ENCODE measurements at places on chromosomes 5 and 9.

GRCh38 chr5:175579742-175580432, 78.0 kb upstream of the HRH2 start:
- H3K27me3 ChIP-seq = no peaks in the 10 kb centered on the region
- H3K4me3 ChIP-seq = no peak overlapping the region
- H3K36me3 ChIP-seq = no peaks in the 10 kb centered on the region

GRCh38 chr9:77663754-77664153, 15.6 kb upstream of the GNA14 start:
- H3K4me1 ChIP-seq = no peaks in the 10 kb centered on the region
- no peak for DNase-seq

DNA sequence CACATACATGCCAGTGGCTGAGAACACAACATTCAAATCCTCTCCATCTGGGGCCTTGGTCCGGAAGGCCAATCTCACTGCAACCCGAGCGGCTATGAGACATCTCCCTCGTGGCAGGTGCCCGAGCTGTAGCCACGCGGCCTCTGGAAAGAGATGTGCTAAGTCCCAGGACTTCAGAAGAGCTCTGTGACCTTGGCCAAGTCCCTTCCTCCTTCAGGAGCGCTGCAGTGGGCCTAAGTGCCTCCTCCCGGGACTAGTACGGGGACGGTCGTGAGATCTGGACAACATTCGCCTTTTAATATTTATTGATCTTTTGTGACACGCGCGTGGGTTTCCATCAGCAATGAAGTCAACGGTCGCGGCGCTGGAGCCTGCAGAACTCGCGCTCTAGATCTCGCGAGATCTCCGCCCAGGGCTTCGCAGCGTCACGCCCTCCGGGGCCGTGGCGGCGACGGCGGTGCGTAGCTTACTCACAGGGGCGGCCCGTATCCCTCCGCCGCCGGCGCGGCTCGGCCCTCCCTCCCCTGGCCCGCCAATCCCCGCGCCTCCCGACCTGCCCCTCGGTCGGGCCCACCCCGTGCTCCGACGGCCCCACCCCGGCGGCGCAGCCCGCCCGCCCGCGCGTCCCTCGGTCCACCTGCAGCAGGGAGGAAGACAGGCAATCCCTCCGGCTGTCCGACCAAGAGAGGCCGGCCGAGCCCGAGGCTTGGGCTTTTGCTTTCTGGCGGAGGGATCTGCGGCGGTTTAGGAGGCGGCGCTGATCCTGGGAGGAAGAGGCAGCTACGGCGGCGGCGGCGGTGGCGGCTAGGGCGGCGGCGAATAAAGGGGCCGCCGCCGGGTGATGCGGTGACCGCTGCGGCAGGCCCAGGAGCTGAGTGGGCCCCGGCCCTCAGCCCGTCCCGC, at the start of gene UBE2D2:
TSS of gene UBE2D2 (plus strand) at position 588 of the 903 bp plus-strand sequence. CDS start 453 bp downstream, outside the sequence.
- peaks cover 2% of the 10 kb centered on the region for H3K36me3 ChIP-seq
- DNase-seq = peak; percentile 96
- H3K27me3 ChIP-seq = no peaks in the 10 kb centered on the region
- H3K27ac ChIP-seq = peak within 1 kb of the TSS; percentile 96
- H3K4me1 ChIP-seq = peaks cover 5% of the 10 kb centered on the region
- peak within 1 kb of the TSS; percentile 75 for H3K4me3 ChIP-seq

DNA sequence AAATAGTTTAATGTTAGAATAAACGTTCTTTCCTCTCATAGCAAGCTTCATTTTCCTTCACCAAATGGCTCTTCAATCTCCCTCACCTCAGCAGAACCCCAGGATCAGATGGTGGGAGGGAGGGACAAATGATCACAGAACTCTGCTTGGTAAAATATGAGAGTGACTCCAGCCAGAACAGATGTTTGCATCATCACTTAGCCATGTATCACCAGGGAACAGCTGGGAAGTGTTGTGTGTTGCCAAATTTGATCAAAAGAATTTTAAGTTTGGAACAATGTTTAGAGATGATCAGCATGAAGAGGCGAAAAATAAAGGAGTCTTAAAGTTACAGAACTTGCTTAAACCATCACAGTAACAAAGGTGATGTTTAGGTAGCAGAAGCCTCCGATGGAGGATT, 115.7 kb downstream of the FRMD3 start:
- H3K36me3 ChIP-seq = no peaks in the 10 kb centered on the region
- H3K4me1 ChIP-seq = no peaks in the 10 kb centered on the region
- DNase-seq = no peak
- H3K27me3 ChIP-seq = no peaks in the 10 kb centered on the region
- H3K27ac ChIP-seq = no peak overlapping the region

- no peak overlapping the region for H3K4me3 ChIP-seq
- no peak overlapping the region for H3K27ac ChIP-seq
- no peaks in the 10 kb centered on the region for H3K27me3 ChIP-seq
- no peaks in the 10 kb centered on the region for H3K4me1 ChIP-seq
- no peaks in the 10 kb centered on the region for H3K36me3 ChIP-seq
- DNase-seq = no peak
Observed at GRCh38 chr9:21357479-21358460, 7.1 kb upstream of the IFNA6 start.

DNA sequence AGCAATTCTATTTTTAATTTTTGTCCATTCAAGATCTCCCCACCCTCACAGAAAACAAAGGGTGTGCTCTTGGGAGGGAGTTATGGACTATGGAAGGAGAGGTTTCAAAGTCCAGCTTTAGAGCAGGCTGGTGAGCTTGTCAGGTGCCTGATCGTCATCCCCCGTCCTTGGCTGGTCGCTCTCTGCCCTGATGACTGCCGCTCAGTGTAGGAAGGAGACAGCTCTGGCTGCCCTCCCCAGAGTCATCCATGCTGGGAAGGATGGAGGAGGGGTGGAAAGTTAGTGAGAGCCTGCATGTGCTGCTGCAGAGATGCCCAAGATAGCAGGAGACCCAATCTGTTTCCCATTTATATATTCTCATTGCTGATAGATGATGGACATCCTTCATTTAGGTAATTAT, 96.6 kb downstream of the NLN start:
- H3K27me3 ChIP-seq = no peaks in the 10 kb centered on the region
- no peak overlapping the region for H3K4me3 ChIP-seq
- peaks cover 24% of the 10 kb centered on the region for H3K4me1 ChIP-seq
- peak overlapping the region; percentile 0 for H3K27ac ChIP-seq
- peaks cover 40% of the 10 kb centered on the region for H3K36me3 ChIP-seq

DNA sequence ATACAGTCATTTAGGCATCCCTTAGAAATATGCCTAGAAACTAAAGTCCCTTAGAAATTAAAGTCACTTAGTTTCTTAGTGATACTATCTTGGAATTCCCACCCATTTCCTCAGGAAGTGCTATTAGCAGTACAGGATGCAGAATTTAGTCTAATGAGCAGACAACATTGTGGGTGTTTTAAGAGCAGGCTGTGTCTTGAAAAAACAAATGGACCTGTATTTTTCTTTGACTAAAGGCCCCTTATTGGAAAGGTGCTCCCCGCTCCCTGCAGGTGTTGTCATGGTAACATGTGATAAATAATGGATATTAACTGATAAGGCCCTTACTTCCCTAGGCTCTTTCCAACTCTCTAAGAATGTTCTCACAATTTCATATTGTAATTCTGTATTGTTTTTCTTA, 38.8 kb upstream of the STARD4 start:
- no peak overlapping the region for H3K4me3 ChIP-seq
- no peak overlapping the region for H3K27ac ChIP-seq
- peaks cover 22% of the 10 kb centered on the region for H3K4me1 ChIP-seq
- no peaks in the 10 kb centered on the region for H3K27me3 ChIP-seq
- DNase-seq = no peak

DNA sequence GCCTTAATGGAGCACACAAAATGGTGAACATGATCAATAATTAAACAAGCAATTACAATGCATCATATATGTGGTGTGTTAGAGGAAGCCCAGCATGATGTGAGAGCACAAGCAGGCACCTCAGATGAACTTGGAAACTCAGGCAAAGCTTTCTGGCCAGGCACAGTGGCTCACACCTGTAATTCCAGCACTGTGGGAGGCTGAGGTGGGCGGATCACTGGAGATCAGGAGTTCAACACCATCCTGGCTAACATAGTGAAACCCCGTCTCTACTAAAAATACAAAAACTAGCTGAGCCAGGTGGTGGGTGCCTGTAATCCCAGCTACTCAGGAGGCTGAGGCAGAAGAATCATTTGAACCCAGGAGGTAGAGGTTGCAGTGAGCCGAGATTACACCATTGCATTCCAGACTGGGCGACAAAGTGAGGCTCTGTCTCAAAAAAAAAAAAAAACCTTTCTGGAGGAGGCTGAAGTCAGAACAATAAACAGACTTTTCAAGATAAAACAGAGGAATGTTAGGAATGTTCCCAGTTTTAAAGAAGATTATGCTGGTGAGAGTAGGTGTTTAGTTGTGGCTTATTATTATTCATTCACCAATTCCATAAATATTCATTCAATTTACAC, 159.4 kb downstream of the CEMIP2 start:
- no peaks in the 10 kb centered on the region for H3K27me3 ChIP-seq
- DNase-seq = peak; percentile 29
- no peak overlapping the region for H3K4me3 ChIP-seq

DNA sequence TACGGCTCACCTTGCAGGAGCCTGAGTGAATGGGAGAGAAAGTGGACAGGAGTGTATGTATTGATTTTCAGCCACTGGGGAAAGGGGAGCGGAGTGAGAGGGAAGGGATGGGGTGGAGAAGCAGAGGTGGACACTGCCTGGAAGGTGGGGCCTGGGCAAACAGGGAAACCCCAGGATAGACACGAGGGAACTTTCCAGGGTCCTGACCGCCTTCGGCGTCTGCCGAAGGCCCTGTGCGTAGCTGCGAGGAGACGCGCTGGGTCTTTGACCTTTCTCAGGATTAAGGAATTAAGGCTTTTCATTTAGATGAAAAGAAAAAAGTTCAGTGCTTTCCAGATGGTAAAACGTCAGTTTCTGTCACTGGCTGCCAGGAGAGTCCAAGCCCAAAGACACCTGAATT, 134.6 kb upstream of the RAPGEF1 start:
- peak; percentile 18 for DNase-seq
- H3K4me3 ChIP-seq = no peak overlapping the region
- no peak overlapping the region for H3K27ac ChIP-seq

GRCh38 chr9:132590318-132591182, 8.1 kb downstream of the BARHL1 start:
- no peak overlapping the region for H3K4me3 ChIP-seq
- H3K27ac ChIP-seq = no peak overlapping the region
- DNase-seq = no peak
- peaks cover 6% of the 10 kb centered on the region for H3K4me1 ChIP-seq
- peaks cover 64% of the 10 kb centered on the region for H3K27me3 ChIP-seq

GRCh38 chr9:108905494-108905893, 28.4 kb downstream of the ELP1 start:
- peaks cover 28% of the 10 kb centered on the region for H3K36me3 ChIP-seq
- no peaks in the 10 kb centered on the region for H3K4me1 ChIP-seq
- H3K27me3 ChIP-seq = no peaks in the 10 kb centered on the region
- no peak overlapping the region for H3K4me3 ChIP-seq
- no peak for DNase-seq

GRCh38 chr5:151699071-151699901, 12.6 kb upstream of the SPARC start:
- H3K27ac ChIP-seq = peak overlapping the region; percentile 6
- no peak overlapping the region for H3K4me3 ChIP-seq
- no peaks in the 10 kb centered on the region for H3K27me3 ChIP-seq
- H3K36me3 ChIP-seq = no peaks in the 10 kb centered on the region
- DNase-seq = no peak
- H3K4me1 ChIP-seq = peaks cover 20% of the 10 kb centered on the region

All from neuronal stem cell (in vitro differentiated cells).